ENCODE measurements at places on chromosomes 7 and 10.
A peak's percentile ranks its signal among the peaks of the same experiment; 100 is the strongest.

DNA sequence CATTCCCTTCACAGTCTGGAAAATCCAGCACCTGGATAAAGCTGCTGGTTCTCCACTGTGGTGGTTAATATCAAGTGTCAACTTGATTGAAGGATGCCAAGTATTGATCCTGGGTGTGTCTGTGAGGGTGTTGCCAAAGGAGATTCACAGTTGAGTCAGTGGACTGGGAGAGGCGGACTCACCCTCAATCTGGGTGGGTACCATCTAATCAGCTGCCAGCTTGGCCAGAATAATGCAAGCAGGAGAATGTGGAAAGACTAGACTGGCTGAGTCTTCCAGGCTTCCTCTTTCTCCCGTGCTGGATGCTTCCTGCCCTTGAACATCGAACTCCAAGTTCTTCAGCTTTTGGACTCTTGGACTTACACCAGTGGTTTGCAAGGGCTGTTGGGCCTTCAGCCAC is 48.4 kb downstream of the C10orf143 start:
- no peak for DNase-seq

DNA sequence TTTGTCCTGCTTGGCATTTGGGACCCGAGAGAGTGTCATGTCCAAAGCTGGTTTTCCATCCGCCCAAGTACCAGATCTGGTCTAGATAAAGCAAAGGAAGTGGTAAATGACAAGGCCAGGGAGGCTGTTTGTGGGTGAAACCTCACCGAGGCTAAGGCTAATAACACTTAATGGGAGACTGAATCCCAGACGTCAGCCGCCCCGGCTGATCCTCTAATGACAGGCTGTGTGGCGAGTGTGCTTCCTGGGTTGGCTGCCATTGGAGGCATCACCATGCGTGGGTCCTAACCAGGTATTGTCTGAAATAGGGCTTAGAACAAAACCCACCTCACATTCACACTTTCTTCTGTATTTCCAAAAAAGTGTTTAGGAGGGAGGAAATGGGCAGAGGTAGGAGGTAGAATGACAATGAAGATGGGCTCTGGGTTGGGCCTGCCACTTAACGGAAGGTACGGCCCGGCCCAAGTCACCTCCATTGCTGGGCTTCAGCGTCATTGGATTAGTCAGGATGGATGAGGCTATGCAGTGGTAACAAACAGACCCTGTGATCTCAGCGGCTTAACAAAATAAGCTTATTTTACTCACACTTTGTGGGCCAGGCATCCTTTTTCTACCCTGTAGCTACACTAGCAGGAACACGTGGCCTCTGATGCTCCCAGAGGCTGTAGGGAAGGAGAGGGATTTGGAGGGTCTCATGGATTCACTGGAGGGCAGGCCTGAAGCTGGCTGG is 59.7 kb downstream of the PROSER2 start:
- DNase-seq = no peak

DNA sequence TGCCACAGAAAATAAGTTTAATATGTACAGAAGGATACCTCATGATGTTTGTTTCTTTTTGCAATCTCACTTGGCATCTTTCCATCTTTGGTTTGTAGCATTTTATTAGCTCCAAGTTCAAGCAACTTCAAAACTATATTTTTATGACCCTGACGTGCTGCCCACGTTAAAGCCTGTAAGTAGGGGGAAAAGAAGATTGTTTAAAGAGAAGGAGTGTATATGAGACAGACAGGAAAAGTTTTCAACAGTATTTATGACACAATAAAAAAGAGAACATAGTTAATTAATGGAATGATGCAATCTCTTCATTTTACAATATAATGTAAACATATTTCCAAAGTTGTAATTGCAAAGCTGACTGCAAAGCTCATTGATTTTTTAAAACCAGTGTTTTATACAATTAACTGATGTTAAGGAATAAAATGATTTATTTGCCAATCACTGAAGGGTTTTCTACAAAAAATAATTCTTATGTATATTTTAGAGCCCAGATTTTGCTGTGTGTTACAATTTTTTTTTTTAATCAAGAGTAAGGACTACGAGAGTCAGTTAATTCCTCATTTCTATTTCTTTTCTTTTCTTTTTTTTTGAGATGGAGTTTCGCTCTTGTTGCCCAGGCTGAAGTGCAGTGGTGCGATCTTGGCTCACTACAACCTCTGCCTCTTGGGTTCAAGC is 42.5 kb downstream of the ASZ1 start:
- DNase-seq = no peak

- no peak for DNase-seq
Observed at GRCh38 chr7:134947329-134947728, 39.0 kb upstream of the AGBL3 start.

GRCh38 chr10:44334621-44335184 is 50.2 kb downstream of the CXCL12 start:
- no peak for DNase-seq

- DNase-seq = no peak
Observed at GRCh38 chr10:48603421-48604038, 1.3 kb downstream of the ARHGAP22 start.

- no peak for DNase-seq
Observed at GRCh38 chr10:3763035-3763456, 22.0 kb downstream of the KLF6 start.

DNA sequence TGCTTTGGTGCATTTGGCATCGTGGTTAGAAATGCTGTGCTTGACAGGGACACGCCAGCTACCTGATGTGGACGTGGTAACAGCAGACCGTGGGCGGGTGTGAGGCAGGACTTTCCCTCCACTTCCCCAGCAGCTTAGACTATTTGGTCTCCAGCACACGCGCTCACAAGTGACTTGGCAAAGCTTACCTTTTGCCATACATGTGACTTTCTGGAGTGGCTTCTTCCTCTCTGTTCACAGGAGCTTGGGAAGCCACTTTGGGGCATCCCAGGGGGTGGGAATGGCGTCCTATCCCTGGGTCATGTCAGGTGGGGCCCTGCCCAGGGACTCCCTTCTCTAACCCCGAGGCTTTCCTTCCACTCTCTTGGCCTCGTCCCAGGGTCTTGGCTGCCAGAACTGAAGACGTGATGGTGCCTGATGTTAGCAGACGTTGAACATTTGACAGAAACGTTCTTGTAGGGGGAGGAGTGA is 228.7 kb upstream of the KLF6 start:
- DNase-seq = peak; percentile 64

DNA sequence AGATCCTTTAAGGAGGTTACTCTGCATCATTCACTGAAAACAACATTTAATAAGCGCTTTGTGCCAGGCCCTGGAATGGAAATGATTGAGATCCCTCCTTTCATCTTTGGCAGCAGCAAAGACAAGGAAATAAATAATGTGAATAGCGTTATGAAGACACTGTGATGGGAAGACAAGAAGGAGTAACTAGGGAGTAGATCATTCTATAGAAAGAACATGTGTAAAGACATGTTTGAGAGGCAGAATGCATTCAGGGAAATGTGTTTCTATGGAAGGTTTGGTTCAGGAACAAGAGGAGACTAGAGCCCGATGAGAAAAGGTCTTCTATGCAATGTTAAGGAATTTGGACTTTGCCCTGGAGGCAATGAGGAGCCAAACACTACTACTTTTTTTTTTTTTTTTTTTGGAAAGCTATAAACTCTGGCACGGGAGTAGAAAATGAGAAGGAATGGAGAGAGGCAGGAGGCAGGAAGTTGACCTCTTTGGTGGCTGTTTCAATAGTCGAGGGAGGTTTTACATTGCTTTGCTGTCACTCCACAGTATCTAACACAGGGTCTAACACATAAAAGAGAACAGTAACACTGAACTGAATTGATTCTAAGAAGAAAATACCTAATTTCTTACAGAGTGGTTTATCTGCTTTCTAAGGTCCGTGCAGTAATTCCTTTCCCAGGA is 44.9 kb downstream of the SMURF1 start:
- peak; percentile 67 for DNase-seq

DNA sequence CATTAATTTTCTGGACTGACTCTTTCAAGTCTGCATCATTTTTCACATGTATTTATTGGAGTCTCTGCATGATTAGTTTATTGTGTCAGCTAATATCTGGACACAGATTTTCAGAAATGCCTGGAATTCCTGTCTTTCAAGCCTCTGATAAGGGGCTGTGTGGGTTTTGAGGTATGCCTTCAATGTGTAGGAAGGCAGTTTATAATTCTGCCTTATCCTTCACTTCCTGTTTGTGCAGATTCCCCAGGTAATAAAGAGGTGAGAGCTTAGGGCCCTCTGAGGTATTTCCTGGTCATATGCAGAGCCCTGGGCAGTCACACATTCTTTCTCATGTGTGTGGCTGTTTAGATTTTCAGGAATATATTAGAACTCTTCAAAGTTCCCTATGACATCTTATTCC is 79.4 kb upstream of the PRKCQ start:
- DNase-seq = no peak

- DNase-seq = peak; percentile 60
Observed at GRCh38 chr10:54064215-54064614, 736.8 kb downstream of the PCDH15 start.

- DNase-seq = no peak
Observed at GRCh38 chr10:33635967-33636515, 301.6 kb upstream of the NRP1 start.

DNA sequence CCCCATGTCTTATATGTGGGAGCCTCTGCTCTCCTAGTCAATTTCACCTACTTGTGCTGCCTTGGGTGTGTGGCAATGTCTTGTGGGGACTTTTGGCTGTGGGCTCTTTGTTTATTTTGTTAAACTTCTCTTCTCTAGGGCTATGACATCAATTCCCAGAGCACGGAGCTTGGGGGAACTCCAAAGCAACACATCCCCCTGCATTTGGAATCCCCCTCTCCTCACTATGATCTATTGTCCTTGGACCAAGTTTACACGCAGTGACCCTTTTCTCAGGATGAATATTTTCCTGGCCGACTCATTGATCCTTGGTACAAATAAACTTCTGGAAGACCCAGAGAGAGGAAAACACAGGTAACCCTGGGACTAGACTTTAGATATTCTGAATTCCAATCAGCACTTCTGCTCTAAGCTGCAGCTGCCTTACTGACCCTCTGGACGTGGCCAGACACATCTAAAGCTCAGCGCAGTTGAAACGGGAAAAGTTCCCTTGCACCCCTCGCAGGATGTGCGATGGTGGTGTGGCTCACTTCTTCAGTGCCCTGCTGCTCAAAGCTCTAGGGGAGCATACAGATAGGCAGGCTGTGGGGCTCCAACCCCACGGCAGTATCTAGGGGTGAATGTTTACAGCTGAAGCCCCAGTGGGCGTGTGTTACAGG is 110.8 kb downstream of the TMEM178B start:
- DNase-seq = no peak

GRCh38 chr7:135273581-135273980 is 39.9 kb downstream of the STRA8 start:
- DNase-seq = no peak

GRCh38 chr10:51999096-51999495 is 299.7 kb upstream of the CSTF2T start:
- no peak for DNase-seq

- no peak for DNase-seq
Observed at GRCh38 chr10:123421461-123421860, 244.7 kb upstream of the GPR26 start.

GRCh38 chr7:115094163-115094562 is 172.3 kb downstream of the MDFIC start:
- DNase-seq = no peak

GRCh38 chr7:22113041-22113440 is 167.3 kb upstream of the CDCA7L start:
- no peak for DNase-seq

- no peak for DNase-seq
Observed at GRCh38 chr7:25288556-25289307, 60.4 kb upstream of the NPVF start.

GRCh38 chr7:2029211-2029905 is 203.4 kb downstream of the MAD1L1 start:
- no peak for DNase-seq

DNA sequence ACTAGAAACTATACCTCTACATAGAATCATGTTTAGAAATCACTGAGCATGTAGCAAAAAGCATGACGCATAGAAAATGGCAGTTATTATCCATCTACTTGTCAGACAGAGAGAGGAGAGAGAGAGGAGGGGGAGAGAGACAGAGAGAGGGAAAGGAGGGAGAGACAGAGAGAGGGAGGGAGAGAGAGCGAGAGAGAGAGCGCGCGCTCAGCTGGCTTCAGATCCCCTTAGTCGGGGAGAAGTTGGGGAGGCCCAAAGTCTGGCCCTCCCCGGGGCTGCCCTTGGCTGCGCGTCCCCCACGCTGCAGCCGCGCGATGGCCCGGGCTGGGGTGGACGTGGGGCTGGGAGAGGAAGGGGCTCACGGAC is 37.0 kb downstream of the CNPY1 start:
- DNase-seq = no peak

GRCh38 chr7:123966936-123967335 is 41.9 kb downstream of the SPAM1 start:
- DNase-seq = peak; percentile 48

DNA sequence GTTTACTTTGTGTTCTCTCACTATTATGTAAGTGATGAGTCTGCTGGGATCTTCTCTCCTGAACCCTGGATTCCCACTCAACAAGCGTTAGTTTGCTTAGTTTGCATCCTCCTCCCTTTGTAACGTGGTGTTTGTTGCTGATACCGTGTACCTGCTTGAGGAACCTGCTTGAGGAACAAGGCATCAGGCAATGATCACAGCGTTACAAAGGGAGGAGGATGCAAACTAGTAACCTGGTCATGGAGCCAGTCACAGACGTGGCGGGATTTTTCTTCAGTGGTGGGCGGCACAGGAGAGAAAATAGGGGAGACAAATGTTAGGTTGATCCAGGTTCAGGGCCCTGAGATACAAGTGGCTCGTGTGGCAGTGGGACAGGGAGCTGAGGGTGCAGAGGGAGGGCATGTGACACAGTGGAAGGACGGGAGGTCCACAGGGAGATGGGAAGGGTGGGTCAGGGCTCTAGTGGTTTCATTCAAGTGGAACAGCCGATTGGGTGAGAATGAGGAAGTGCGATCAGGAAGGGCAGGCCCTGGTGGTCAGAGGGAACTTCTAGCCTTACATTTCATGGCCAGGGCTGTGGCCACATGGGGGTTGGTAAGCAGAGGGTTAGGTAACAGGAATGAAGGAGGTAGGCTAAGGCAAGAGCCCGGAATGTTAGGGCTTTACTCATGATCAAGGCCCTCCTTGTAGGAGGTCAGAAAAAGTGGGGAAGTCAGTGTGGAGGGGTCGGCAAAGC is 38.0 kb downstream of the SNX10 start:
- DNase-seq = no peak

DNA sequence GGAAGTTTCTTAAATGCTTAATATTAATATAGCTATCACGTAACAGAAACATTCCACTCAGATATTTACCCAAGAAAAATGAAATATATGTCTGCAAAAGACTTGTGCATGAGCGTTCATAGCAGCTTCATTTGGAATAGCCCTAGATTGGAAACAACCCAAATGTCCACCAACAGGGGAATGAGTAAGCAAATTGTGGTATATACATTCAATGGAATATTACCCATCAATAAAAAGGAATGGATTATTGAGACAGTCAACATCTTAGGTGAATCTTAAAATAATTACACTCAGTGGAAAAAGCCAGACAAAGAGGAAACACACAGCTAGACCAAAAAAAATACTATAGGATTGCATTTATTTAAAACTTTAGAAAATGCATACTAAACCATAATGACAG is 90.4 kb upstream of the KAT6B start:
- no peak for DNase-seq

GRCh38 chr7:30312178-30312577 is 27.8 kb downstream of the ZNRF2 start:
- DNase-seq = no peak

- DNase-seq = no peak
Observed at GRCh38 chr7:137000621-137001020, 132.2 kb downstream of the CHRM2 start.

- DNase-seq = no peak
Observed at GRCh38 chr10:61543831-61544230, 90.7 kb upstream of the TMEM26 start.

GRCh38 chr7:148701414-148701813 is 2.7 kb downstream of the CUL1 start:
- DNase-seq = no peak
